ENCODE measurements at places on chromosomes 7 and 10.

- no peak for DNase-seq
Measured at GRCh38 chr10:27944005-27944404, 54.9 kb downstream of the ODAD2 start.

DNA sequence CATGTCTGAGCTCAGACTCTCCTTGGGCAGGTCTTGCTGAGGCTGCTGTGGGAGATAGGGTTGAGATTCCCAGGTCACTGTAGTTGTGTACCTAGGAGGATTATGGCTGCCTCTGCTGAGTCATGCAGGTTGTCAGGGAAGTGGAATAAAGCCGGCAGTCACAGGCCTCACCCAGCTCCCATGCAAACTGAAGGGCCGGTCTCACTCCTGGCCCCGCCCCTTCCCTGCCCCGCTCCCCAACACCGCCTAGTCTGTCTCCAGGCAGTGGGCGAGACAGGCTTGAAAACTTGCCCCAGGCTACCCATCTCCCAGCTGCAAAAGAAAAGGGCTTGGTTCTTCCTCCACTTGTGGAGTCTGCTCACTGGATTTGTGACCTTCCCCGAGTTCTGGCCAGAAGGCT is 41.6 kb upstream of the SDHAF3 start:
- DNase-seq = no peak

DNA sequence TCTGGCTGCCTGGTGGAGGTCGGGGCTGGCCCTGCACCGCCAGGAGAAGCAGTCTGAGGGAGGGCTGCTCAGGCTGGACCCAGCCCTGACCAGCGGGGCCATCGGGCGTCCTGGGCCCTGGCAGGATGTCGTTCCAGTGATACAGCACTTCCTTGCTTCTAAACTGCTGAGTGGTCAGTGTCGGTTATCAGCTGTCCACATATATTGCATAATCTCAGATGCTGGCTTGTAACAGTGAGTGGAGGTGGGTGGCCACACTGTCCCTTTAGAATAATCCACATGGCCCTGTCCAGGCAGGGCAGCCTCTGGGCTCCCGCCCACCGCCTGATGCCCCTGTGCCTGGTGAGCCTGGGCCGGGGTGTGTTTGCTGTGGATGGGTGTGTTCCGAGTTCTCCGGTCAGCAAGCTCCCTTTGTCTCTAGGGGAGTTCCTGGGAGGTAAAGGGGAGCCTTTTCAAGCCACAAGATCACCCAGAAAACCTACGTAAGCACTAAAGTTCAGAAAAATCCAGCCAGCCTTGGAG is 86.1 kb downstream of the LHPP start:
- DNase-seq = no peak

DNA sequence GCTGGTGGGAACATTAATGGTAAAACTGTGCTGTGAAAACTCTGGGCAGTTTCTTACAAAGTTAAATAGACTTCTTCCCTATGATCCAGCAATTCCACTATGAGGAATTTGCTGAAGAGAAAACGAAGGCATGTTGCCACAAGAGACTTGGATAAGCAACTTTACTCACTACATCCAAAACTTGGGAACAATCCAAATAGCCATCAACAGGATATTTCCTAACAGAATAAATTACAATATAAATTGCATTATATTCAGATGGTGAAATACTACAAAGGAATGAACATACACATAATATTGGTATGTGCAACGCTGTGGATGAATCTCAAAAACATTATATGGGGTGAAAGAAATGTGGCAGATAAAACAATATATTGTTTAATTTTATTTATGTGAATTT is 21.4 kb upstream of the MKI67 start:
- DNase-seq = no peak

GRCh38 chr10:127117125-127117524 is 79.3 kb downstream of the INSYN2A start:
- peak; percentile 5 for DNase-seq

DNA sequence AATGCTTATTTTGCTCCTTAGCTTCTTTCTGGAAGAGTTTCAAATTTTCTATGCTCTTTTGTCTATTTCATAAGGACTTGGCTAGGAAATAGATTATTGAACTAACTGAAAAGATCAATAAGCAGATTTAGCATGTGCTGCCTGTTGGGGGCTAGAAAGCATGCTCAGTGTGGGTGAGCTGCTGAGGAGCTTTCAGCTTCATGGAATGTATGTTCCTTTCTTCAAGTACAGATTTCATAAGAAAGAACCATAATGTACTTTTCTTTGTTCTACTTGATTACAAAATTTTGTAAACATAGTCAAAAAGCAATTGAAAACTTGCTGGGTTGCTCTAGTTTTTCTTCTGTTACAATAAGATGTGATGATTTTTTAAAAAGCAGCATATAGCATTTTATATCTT is 73.8 kb downstream of the TAF3 start:
- no peak for DNase-seq

DNA sequence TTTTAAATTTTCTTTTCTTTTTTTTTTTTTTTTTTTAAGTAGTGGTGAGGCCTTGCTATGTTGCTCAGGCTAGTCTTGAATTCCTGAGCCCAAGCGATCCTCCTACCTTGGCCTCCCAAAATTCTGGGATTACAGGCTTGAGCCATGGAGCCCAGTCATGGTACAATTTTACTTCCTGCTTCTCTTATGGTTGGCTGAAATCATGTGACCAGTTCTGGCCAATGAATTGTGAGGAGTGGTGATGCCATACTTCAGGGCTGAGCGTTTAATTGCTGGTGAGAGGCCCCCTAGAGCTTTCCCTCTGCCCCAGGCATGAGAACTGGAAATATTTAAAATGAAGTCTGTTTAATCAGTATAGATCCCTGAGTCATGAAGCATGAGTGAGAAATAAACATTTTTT is 22.2 kb upstream of the BAIAP2L1 start:
- no peak for DNase-seq

- no peak for DNase-seq
Measured at GRCh38 chr10:101824736-101825135, 6.5 kb upstream of the OGA start.

GRCh38 chr7:120843109-120843508 is 14.8 kb downstream of the TSPAN12 start:
- DNase-seq = no peak

DNA sequence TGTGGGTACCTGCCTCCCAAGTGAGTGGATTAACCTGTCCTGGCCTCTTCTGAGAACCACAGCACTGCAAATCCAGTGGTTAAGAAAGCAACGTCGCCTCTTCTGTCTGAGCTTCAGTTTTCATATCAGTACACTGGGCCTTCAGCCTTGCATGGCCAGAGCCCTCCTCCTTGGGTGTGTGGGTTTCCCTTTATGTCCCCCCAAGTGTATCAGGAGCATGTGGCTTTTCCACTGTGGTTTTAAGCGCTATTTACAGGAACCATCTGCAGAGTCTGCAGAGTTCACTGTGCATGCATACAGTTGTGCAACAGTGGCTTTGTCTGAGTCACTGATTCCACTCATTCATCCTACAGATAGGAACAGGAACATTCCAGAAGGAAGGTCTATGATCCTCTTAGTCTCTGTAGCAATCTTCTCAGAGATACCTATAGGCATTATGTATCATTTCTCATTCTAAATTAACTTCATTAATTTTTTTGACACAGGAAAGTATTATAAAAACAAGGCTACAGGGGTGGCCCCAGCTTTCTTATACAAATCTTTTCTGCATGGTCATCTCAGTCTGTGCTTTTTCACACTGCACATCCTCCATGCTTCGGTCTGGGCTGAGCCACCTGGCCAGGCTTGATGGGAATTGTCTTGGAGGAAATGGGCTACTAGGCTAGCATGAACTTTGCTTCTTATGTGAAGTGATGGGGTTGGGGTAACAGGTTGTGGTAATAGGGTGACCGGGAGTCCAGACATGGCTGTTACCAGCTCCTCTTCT is 17.1 kb downstream of the MBL2 start:
- DNase-seq = no peak

- no peak for DNase-seq
Measured at GRCh38 chr7:132122901-132123300, 453.4 kb downstream of the PLXNA4 start.

GRCh38 chr7:101919363-101920115 is 102.1 kb downstream of the CUX1 start:
- no peak for DNase-seq

GRCh38 chr7:122802301-122802751 is 83.9 kb downstream of the CADPS2 start:
- no peak for DNase-seq

DNA sequence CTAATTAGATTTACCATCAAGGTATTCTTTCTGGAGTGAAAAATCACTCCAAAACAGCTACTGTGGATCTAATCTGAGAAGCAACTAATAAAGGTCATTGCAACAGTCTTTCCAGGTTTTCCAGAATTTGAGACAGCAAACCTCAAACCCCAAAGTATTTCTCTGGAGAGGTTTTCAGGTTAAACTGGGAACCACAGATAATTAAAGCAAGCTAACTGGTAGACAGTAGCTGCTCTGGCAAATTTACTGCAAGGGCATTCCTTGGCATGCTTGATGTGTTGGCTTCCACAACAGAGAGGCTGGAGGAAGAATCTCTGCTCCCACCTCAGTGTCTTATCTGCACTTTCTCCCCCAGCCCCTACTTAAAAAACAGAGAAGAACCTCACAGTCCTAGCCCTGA is 140.0 kb upstream of the NRBF2 start:
- no peak for DNase-seq

GRCh38 chr10:17024461-17024860 is 105.2 kb downstream of the CUBN start:
- no peak for DNase-seq

- no peak for DNase-seq
Measured at GRCh38 chr10:110409926-110410325, 87.8 kb upstream of the DUSP5 start.

DNA sequence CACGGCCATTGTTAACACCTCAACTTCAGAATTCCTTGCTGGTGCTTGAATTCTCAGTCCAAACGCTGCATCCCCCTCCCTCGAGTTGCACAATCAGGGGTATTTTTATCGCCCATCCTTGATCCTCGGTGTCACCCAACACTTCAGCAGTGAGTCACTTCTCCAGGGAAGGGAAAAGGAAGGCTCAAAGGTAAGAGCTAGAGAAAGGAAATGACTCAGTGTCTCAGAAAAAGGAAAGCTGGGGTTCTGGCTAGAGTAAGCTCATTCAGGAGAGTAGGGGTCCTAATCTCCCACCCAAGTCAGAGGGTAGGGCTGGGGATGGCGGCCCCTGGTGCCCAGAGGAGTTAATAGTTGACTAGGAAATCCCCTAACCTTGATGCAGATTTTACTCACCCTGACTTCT is 39.8 kb upstream of the TRIM8 start:
- no peak for DNase-seq

DNA sequence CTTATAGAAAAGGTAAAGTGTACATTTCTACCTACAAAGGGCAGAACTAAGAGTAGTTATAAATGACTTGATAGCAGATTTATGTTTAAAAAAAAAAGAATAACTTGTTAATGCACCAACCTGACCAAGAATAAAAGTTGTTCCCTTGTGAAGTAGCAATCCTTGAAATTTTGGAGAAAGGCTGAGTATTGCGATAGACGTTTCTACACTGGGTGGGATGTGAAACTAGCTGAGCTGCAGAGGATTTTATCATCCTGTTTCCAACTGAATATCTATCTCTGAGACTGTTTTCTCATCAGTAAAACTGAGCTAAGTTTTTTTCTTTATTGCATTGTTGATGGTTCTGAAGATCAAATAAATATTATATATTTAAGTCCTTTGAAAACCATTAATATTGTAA is 14.6 kb downstream of the MDFIC start:
- no peak for DNase-seq

DNA sequence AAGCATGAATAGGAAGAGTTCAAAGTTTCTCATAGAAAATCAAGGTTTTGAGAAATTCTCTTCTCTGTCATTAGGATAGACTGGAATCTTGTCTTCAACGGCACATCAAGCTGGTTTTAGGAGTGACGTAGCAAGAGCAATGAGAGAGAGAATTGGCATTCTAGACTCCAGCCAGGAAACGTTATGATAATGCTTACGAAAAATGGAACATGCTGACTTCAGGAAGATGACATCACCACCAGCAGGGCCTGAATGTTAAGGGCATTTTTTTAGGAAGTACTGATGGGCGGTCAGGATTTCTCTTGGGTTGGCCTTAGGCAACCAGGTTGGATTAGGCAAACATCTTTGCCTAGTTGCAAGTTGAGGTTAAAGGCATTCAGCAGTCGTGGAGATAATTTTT is 213.2 kb upstream of the CTBP2 start:
- no peak for DNase-seq

DNA sequence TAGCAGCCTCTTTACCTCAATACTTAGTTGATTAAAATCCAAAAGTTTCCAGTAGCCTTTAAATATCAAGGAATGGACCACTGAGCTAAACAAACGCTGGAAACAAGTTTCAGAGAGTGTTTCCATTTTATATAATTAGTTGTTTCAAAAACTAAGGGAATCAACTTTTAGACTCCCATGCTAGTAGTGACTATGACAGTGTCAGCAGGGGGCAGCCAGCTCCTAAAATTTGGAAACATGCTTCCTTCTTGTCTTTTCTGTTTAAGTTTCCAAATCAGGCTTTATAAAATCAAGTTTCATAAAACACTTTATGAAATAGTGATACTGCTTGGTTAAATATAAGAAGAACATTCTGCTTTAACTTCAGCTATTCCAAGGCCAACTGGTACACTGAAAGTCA is 138.2 kb upstream of the TMEM229A start:
- no peak for DNase-seq

GRCh38 chr7:37069336-37069735 is 345.0 kb upstream of the AOAH start:
- no peak for DNase-seq

- no peak for DNase-seq
Measured at GRCh38 chr10:119115926-119116325, 12.0 kb downstream of the DENND10 start.

DNA sequence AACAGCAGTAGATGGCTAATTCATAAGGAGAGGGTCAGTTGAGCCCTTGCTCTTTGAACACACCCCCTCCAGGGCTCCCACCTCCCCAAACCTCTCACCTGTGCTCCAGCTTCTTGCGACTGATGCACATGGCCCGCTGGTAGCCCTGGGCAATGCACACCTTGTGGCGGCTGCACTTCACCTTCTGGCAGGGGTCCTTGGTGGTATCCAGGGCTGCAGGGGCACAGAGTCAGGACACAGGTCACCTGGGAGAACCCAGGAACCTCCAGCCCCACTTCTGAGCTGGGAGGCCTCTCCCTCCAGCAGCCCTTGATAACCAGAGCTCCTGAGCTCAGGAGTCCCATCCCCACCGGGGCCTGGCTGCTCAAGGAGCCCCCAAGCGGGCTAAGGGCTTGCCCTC is 16.3 kb downstream of the SPOCK2 start:
- DNase-seq = no peak

DNA sequence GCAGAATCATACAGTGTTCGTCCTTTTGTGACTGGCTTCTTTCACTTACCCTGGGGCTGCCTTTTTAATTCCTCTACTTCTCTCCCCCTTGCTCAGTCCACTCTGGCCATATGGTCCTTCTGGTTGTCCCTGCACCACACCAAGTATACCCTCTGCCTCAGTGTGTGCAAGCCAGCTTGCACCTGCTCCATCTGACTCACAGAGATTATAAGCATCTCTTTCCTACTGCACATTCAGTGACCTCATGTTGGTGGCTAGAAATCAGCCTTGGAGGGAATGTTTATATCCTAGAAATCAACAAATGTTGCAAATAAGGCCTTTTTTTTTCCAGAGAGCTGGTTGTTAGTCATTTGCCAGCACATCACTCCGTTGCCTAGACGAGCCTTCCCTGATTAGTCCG is 67.5 kb upstream of the C10orf90 start:
- DNase-seq = no peak

GRCh38 chr7:156219307-156220077 is 407.2 kb upstream of the SHH start:
- no peak for DNase-seq

Data from iPS DF 6.9 (cell line).